ENCODE measurements at places on chromosomes 12 and 14. TPM values are rescaled to one million over a fixed set of nuclear protein-coding genes. Genes with fewer than 3 reads are reported as not detected.

GRCh38 chr12:112169161-112169872 is 44.0 kb downstream of the TRAFD1 start:
- no peak for DNase-seq

- no peak for DNase-seq
These were observed 16.4 kb upstream of the RAB35 start for GRCh38 chr12:120132863-120133385.

GRCh38 chr12:85814741-85815140 is 21.5 kb downstream of the RASSF9 start:
- DNase-seq = no peak

GRCh38 chr14:91149462-91149861 is 35.6 kb downstream of the DGLUCY start:
- DNase-seq = peak; percentile 60

GRCh38 chr14:20657216-20658211 is 16.0 kb upstream of the OR6S1 start:
- no peak for DNase-seq

- DNase-seq = no peak
These were observed 59.1 kb upstream of the OTOGL start for GRCh38 chr12:80040075-80040738.

DNA sequence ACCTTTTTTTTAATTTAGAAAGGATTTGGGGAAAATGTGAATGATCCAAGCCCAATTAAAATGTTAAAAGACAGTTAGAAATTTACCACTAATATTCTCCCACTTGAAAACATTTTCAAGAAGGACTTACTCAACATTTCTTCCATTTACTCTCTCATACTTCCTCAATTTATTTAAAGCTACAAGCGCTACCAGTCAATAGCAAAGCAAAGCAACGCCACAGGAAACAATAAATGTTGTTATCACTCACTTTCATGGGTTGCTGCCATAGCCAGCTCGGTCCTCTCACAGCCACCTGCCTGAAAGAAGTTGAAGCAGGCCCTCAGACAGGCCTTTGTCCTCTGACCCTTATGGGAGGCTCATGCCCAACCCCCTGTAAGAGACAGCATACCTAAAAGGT is 6.0 kb upstream of the SOS2 start:
- no peak for DNase-seq

DNA sequence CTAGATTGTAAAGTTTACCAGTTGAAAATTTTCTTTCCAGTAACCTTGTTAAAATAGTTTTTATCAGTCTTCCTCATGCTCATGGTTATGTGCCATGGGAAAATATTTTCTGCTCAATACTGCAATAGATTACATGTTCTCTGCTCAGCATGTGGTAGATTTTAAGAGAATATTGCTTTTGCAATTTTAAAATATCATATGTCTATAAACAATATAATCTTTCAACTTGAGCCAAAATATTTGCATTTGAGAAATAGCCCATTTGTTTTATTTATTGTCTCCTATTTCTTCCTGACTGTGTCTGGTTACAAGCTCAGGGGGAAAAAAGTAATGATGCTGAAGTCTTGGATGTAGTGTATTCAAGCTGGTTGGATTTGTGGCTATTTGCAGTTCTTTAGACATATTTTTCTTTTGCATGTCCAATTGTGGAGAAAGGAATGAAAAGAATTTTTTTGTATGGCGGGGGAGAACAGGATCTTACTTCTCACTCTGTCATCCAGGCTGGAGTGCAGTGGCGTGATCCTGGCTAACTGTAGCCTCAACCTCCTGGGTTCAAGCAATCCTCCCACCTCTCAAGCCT is 342.6 kb upstream of the NAV3 start:
- DNase-seq = no peak

GRCh38 chr14:92421751-92422150 is 91.8 kb upstream of the RIN3 start:
- DNase-seq = no peak

DNA sequence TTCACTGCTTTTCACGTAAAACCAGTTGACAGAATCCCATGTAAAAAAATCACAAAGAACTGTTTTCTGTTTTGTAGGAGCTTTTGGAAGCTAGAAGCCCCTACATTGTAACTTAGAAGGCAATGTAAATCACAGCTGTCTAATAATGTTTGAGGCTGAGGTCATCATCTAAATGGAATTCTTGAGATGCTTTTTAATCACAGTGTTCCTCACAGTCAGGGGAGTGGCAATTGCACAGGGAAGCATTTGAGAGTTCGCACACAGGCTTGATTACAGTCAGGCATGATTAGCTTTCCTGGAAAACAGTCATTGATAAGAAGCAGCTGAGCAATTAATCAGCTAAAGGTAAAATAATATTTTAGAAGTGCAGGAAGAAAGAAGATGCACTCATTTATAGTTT is 2.9 kb downstream of the SLC17A8 start:
- no peak for DNase-seq

The CRY1 gene
- total RNA-seq = 11.4 TPM

The CLEC1B gene
- total RNA-seq = not detected

All from mucosa of descending colon (tissue), 3 donors.